ENCODE measurements at places on chromosomes 3 and 15. TPM values are rescaled to one million over a fixed set of nuclear protein-coding genes. Genes with fewer than 3 reads are reported as not detected.
A peak's percentile ranks its signal among the peaks of the same experiment; 100 is the strongest.

DNA sequence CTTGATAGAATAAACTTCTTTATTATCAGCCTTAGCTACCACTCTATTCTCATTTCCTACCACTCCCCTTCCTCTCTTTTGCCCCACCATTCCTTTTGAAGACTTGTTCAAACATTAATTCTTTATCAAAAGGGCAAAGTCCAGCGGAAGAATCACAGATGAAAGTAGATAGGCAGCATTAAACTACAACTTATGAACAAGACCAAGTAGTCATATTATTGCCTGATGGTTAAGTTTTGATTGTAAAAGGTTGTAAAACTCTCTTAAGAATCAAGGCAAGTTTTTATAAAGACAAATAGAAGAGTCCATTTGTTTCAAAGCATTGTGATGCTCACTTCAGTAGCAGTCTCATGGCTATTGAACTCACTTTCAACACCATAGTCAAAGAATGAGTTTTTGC, 22.4 kb upstream of the TGFBR2 start:
- DNase-seq: no peak

The POTEB3 gene
- total RNA-seq: 1.4 TPM

GRCh38 chr15:30991255-30992235, at the start of gene MTMR10:
Gene MTMR10 (minus strand): TSS chr15:30991628. CDS start chr15:30991506, 122 bp downstream.
- DNase-seq: peak; percentile 87

GRCh38 chr3:55827786-55828185, 340.7 kb upstream of the WNT5A start:
- no peak for DNase-seq

GRCh38 chr3:29936054-29936453, 655.2 kb downstream of the RBMS3 start:
- no peak for DNase-seq

The EIF2B5 gene
- total RNA-seq: 24.3 TPM

DNA sequence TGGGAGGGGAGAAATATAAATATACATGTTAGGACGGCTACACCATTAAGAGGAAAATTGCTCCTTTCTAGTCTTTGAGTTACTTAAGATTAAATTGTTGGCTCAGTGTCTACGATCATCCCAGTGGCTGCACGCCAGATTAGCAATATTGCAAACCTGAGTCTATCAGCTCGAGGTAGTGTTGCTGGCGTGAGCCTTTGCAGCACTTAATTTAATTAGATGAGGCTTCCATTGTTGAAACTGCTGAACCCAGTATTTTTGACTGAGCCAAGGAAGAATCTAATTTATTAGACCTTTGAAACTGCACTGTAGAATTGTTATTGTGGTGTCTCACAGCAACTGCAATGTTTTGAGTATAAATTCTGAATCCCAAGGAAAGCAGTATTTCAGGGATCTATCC, 782.4 kb upstream of the ROBO1 start:
- DNase-seq: no peak
